Large intestine (tissue), 12 donors: ENCODE measurements at places on chromosomes 4 and X. TPM values are rescaled to one million over a fixed set of nuclear protein-coding genes. Genes with fewer than 3 reads are reported as not detected.
A peak's percentile ranks its signal among the peaks of the same experiment; 100 is the strongest.

Gene PLA2G12A
- polyA plus RNA-seq, result 85.4 TPM

DNA sequence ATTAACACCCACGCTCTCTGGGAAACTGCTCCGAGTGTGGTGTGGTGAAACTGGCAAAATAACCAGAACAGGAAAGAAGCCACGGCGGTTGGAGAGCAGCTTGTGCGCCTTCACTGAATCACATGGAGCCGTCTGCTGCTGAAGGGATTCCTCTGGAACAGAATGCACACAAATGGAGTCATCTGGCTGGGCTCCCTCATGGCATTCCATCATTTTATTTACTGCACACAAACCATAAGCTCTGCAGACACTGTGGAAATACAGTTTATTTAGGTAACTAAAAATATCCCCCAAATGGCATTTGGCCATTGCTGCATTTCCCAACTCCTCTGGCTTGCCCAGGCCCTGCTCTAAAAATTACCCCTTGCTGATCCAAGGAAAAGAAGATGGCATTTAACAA is 187.0 kb upstream of the S100G start:
- no peak for DNase-seq
- H3K36me3 ChIP-seq, result no peaks in the 10 kb centered on the region
- H3K27ac ChIP-seq, result no peak overlapping the region
- H3K27me3 ChIP-seq, result no peaks in the 10 kb centered on the region

- H3K4me1 ChIP-seq, result no peaks in the 10 kb centered on the region
- H3K36me3 ChIP-seq, result no peaks in the 10 kb centered on the region
- no peaks in the 10 kb centered on the region for H3K27me3 ChIP-seq
- DNase-seq, result no peak
- no peak overlapping the region for H3K4me3 ChIP-seq
Observed at GRCh38 chr4:328729-329128, 8.9 kb upstream of the ZNF141 start.

GRCh38 chrX:68989865-68990606 is 161.2 kb downstream of the EFNB1 start:
- DNase-seq, result peak; percentile 43
- H3K4me1 ChIP-seq, result peaks cover 29% of the 10 kb centered on the region
- H3K27ac ChIP-seq, result no peak overlapping the region
- no peaks in the 10 kb centered on the region for H3K27me3 ChIP-seq

GRCh38 chr4:153022241-153022715 is 86.2 kb downstream of the FHDC1 start:
- peak; percentile 17 for DNase-seq
- no peak overlapping the region for H3K4me3 ChIP-seq
- H3K27ac ChIP-seq, result no peak overlapping the region
- H3K36me3 ChIP-seq, result no peaks in the 10 kb centered on the region
- H3K27me3 ChIP-seq, result no peaks in the 10 kb centered on the region
- H3K4me1 ChIP-seq, result peaks cover 30% of the 10 kb centered on the region
